ENCODE measurements at places on chromosomes 3 and 15.

- DNase-seq, result no peak
- no peak overlapping the region for H3K27ac ChIP-seq
- H3K27me3 ChIP-seq, result no peaks in the 10 kb centered on the region
- no peaks in the 10 kb centered on the region for H3K36me3 ChIP-seq
- no peak overlapping the region for H3K4me3 ChIP-seq
Observed at GRCh38 chr3:136114421-136114820, 81.7 kb downstream of the MSL2 start.

DNA sequence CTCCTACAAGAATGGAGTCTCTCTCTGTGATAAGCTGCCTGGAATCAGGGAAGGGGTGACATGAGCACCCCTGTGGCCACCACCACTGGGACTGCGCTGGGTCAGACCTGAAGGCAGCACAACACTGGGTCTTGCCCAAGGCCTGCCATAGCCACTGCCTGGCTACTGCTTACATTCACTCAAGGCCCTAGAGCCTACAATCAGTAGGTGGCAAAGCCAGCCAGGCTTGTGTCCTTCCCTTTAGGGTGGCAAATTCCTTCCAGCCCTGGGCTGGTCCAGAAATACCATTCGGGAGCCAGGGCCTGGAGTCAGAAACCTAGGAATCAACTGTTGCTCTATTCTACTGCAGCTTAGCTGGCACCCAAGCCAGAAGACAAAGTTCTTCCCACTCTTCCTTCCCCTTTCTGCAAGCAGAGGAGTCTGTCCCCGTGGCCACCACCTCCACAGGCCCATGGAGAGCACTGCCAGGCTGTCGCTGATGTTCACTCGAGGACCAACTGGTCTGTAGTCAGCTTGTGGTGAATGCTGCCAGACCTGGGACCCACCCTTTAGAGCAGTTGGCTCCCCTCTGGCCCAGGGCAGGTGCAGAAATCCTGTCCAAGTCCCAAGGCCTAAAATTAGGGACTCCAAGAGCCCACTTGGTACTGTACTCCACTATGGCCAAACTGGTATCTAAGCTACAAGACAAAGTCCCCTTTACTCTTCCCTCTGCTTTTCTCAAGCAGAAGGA, 307.4 kb downstream of the THSD4 start:
- H3K36me3 ChIP-seq, result no peaks in the 10 kb centered on the region
- H3K4me1 ChIP-seq, result no peaks in the 10 kb centered on the region
- H3K27ac ChIP-seq, result no peak overlapping the region
- peaks cover 4% of the 10 kb centered on the region for H3K27me3 ChIP-seq
- no peak overlapping the region for H3K4me3 ChIP-seq

GRCh38 chr3:31622636-31623288, 90.0 kb downstream of the STT3B start:
- no peaks in the 10 kb centered on the region for H3K27me3 ChIP-seq
- no peak overlapping the region for H3K27ac ChIP-seq
- H3K36me3 ChIP-seq, result peaks cover 86% of the 10 kb centered on the region
- H3K4me3 ChIP-seq, result no peak overlapping the region
- no peak for DNase-seq

GRCh38 chr3:53171827-53172505, 11.0 kb downstream of the PRKCD start:
- no peaks in the 10 kb centered on the region for H3K27me3 ChIP-seq
- H3K4me3 ChIP-seq, result no peak overlapping the region
- no peak for DNase-seq
- H3K27ac ChIP-seq, result no peak overlapping the region

DNA sequence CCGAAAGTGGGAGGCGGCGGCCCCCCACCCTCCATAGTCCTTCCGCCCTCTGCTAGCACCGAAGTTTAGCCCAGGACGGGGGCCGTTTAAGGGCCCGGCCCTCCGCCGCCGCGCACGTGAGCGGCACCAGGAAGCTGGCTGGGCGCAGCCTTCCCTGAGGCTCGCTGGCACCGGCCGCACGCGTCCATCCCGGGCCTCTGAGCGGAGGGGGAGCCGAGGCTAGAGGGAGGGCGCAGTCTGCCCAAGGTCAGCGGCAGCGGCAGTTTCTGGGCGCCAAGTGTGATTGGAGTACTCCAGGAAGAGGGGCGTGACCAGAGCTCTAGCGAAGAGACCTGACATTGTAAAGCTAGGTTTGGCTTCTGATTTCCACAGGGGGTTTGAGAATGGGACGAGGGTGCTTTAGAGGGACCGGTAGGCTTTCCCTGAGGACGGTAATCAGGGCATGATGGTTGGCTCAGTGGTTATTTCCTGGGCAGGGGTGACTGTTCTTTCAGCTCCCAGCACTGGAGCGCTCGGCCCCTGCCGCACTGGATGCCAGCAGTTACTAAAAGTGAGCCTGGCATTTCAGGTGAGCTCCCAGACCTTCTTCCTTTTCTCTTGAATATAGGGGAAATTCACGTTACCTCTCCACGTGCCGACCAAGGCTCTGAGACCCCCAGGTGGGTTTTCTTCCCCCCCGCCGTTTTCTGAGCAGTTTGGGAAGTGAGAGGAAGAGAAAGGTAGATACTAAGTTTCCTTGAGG, 853 bp downstream of the TEX264 start:
- H3K4me3 ChIP-seq, result peak overlapping the region; percentile 98
- H3K36me3 ChIP-seq, result peaks cover 24% of the 10 kb centered on the region
- DNase-seq, result peak; percentile 69
- H3K27ac ChIP-seq, result peak overlapping the region; percentile 91
- H3K27me3 ChIP-seq, result no peaks in the 10 kb centered on the region

GRCh38 chr3:34858067-34858660, 781.2 kb upstream of the ARPP21 start:
- no peak overlapping the region for H3K27ac ChIP-seq
- no peak overlapping the region for H3K4me3 ChIP-seq
- no peaks in the 10 kb centered on the region for H3K4me1 ChIP-seq

- no peak overlapping the region for H3K27ac ChIP-seq
- H3K4me3 ChIP-seq, result no peak overlapping the region
- H3K27me3 ChIP-seq, result no peaks in the 10 kb centered on the region
- DNase-seq, result no peak
- H3K4me1 ChIP-seq, result no peaks in the 10 kb centered on the region
Observed at GRCh38 chr3:169283951-169284350, 379.6 kb downstream of the MECOM start.

DNA sequence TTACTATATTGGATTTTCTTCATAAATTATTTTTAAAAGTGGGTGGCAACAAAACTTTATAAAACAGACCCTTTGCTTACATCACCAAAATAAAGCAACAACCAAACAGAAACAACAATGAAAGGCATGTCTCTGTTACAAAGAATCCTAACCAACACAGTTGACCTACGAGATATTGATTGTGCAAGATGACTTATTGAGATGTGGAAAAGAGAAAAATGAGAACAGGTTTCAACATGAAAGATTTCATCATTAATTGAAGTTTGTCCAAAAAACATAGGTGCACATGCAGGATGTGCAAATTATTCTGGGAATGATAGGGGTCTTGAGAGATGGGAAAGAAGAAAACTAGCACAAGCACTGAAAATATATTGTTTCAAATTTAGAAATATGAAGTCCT, 9.0 kb downstream of the GMNC start:
- no peak overlapping the region for H3K27ac ChIP-seq
- H3K27me3 ChIP-seq, result no peaks in the 10 kb centered on the region
- no peak for DNase-seq
- H3K4me1 ChIP-seq, result no peaks in the 10 kb centered on the region
- H3K4me3 ChIP-seq, result no peak overlapping the region

GRCh38 chr3:129689036-129689435, 82.6 kb upstream of the PLXND1 start:
- H3K4me1 ChIP-seq, result no peaks in the 10 kb centered on the region
- no peaks in the 10 kb centered on the region for H3K36me3 ChIP-seq
- H3K27ac ChIP-seq, result no peak overlapping the region
- no peak overlapping the region for H3K4me3 ChIP-seq

DNA sequence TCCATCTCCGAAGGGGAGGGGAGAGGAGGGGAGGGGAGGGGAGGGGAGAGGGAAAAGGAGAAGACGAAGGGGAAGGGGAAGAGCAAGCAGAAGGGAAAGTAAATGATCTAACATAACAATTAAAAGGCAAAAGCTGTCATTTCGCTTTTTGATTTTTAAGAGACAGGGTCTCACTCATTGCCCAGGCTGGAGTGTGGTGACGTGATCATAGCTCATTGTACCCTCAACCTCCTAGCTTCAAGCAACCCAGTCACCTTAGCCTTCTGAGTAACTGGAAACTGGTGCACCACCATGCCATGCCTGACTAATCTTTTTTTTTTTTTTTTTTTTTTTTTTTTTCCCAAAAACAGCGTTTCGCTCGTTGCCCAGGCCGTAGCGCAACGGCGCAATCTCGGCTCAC, 22.6 kb downstream of the ADAM10 start:
- H3K4me1 ChIP-seq, result peaks cover 17% of the 10 kb centered on the region
- H3K36me3 ChIP-seq, result peaks cover 3% of the 10 kb centered on the region
- DNase-seq, result no peak
- no peak overlapping the region for H3K4me3 ChIP-seq

GRCh38 chr15:51758645-51759044, 7.2 kb downstream of the TMOD2 start:
- DNase-seq, result no peak
- no peaks in the 10 kb centered on the region for H3K36me3 ChIP-seq
- H3K27me3 ChIP-seq, result no peaks in the 10 kb centered on the region
- H3K4me1 ChIP-seq, result no peaks in the 10 kb centered on the region

DNA sequence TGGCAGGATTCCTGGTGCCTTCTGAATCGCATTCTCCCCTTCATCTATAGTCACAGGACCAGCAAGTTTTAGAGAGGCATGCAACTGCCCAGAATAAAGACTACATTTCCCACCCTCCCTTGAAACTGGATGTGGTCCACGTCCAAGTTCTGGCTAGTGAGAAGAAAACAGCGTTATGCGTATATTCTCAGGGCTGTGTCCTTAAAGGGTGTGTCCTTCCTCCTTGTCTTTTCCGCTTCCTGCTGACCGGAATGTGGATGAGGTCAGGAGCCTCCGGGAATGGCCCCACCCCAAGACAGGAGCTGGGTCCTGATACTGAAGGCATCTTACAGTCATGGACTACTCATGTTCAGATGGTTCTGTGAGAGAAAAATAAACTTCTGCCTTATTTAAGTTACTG, 20.2 kb downstream of the CHST2 start:
- H3K4me1 ChIP-seq, result no peaks in the 10 kb centered on the region
- no peak overlapping the region for H3K4me3 ChIP-seq
- no peaks in the 10 kb centered on the region for H3K27me3 ChIP-seq
- no peak overlapping the region for H3K27ac ChIP-seq
- no peaks in the 10 kb centered on the region for H3K36me3 ChIP-seq
- no peak for DNase-seq

DNA sequence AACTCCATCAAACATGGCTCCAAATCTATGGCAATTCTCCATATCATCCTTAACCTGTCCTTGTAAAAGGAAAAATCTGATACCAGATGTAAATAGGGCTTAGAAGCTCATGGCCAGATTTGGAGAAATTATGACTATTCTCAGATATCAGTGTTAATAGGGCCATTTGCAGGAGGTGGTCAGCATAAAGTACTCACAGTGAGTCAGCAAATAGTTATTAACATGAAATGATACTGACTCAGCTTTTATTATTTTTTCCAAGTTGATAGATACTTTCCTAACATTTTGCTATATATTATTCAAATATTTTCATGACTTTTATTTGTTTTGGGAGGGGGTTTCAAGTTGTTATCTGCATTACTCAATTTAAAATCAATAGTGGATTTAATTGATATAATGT, 255.8 kb downstream of the MFSD1 start:
- no peaks in the 10 kb centered on the region for H3K36me3 ChIP-seq
- H3K27me3 ChIP-seq, result no peaks in the 10 kb centered on the region
- no peak for DNase-seq
- H3K4me3 ChIP-seq, result no peak overlapping the region
- no peaks in the 10 kb centered on the region for H3K4me1 ChIP-seq

- peaks cover 7% of the 10 kb centered on the region for H3K4me1 ChIP-seq
- no peak overlapping the region for H3K27ac ChIP-seq
- H3K27me3 ChIP-seq, result no peaks in the 10 kb centered on the region
- no peak overlapping the region for H3K4me3 ChIP-seq
- no peaks in the 10 kb centered on the region for H3K36me3 ChIP-seq
Observed at GRCh38 chr15:92523176-92523575, 129.5 kb downstream of the ST8SIA2 start.

Measured in CD4-positive, alpha-beta T cell (primary cell).